ENCODE measurements at places on chromosomes 13 and 19. TPM values are rescaled to one million over a fixed set of nuclear protein-coding genes. Genes with fewer than 3 reads are reported as not detected.

DNA sequence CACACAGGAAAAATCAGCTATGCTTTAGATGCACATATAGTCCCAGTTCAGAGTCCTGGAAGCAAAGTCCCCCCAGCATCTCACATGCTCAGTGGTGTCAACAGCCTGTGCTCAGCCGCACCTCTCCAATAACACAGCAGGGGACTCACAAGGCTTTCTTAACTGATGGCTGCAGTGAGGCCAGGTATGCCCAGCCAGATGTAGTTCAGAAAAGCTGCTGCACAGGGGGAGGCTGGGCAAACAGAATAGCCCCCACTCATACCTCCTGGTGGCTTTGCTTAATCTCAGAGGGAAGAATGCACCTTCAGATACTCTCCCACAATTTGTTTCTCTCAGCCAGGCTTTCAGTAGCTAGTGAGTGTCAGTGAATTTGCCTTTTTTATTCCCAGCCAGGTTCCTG, 33.4 kb downstream of the FAM124A start:
- DNase-seq, result no peak

DNA sequence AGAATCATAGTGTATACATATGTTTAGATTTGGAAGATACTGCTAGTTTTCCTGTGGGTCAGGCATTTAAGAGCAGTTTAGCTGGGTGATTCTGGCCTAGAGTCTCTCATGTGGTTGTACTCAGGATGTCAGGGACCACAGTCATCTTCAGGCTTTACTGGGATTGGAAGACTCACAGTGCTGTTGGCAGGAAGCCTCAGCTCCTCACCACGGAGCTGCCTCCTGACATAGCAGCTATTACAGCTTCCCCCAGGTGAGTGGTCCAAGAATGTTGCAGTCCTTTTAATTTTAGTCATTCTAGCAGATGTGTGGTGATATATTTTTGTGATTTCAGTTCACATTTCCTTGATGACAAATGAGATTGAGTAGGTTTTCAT, 16.9 kb upstream of the GPR18 start:
- no peak for DNase-seq

GRCh38 chr19:42542791-42543190, 14.5 kb upstream of the CEACAM1 start:
- no peak for DNase-seq

DNA sequence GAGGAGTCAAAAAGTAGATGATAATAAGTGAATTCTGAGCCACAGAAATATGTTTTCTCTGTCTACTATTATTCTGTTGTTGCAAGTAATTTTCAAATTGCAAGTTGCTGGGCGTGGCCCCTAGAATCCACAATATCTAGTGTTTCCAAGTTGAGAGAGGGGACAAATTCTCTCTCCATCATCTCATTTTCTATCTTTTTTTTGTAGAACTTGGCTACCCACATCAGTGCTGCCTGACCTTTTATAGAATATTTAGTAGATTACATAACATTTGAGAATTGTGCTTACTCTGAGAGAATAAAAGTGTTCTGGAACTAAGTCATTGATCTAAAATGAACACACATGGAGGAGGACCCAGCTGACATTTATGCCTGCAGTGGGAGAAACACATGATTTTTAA, 110.9 kb upstream of the CSNK1A1L start:
- DNase-seq, result no peak

DNA sequence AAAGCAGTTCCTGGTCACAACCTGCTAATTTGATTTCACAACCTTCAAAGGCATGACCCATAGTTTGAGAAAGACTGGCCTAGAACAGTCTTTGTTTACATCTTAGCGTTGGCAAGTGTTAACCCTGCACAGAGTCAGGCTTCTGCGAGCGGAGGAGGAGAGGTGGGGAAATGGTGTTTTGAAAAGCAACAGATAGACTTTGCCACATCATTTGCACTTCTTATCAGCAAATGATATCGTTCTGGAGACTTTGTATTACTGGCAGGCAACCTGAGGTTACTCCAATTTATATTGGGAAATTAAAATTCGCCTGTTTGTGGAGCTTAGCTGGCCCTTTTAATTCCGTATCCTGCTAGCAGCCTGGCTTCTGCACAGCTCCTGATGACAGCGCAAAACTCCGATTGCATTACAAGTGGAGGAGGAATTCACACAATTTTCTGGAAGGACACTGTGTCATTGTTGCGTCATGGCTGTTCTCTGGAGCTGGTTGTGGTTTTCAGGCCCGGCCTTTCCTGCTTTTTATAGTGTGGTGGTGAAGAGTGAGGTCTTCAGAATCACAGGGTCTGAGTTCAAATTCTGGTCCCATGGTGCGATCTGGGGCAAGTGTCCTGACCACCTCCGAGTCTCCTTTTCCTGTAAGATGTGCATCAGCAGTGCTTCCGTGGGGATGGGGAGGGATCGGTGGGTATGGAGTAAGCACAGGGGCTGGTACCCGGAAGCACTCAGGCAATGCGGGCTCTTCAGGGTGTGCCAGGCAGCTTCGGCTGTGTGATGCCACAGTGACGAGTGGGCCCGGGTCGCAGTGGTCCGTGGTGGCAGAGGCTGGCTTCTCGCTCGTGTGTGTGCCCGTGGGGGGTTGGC, 49.1 kb upstream of the EHD2 start:
- no peak for DNase-seq

DNA sequence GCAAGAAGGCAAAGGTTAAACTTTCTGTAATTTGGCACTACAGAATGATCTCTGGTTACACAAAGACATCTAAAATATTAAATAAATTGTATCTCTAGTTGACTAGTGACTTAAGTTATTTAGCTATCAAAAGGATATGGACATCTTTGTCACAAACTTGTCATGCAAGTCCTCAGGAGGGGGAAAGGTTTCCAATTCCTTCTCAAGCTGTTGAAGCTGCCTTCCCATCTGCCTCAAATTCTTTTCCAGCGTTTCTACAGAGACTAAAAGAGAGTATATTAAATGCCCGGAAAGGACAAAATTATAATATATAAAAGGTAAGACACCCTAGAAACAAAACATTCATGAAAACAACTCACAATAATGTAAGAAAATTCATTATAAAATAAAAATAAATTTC, 324.5 kb downstream of the DIAPH3 start:
- no peak for DNase-seq

GRCh38 chr13:63605962-63606361, 2190.3 kb upstream of the PCDH20 start:
- DNase-seq, result no peak

- DNase-seq, result no peak
Observed at GRCh38 chr13:25811506-25811905, 240.3 kb downstream of the SHISA2 start.

DNA sequence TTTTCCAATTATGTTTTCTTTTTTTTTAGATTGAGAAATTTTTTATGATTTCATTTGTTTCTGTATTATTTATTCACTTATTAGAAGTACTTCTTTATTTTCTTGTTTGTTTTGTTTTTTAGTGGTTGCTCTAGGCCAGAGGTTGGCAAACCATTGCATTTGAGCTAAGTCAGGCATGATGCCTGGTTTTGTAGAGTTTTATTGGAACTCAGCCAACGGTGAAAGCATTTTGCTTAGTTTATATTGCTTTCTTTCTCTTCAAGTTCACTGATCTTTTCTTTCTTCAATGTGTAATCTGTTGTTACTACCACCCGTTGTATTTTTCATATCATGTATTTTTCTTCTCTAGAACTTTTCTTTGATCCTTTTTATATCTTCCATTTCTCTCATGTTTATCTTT, 19.7 kb downstream of the ZNF567 start:
- no peak for DNase-seq

DNA sequence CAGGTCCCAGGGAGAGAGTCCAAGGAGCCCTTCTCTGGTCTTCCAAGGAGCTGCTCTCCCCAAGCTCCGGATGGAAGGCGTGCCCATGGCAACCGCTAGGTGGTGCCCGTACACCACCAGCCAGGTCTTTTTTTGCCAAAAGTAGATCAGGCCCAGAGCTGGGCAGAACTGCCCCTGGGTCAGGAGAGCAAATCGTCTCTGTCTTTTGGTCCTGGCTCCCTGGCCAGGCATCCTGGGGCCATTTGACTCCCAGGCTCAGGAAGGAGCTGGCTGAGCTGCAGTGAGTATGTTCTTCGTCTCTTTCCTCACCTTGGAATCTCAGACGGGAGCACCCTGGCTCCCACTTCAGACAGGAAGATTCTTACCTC, 24.6 kb upstream of the BCL3 start:
- DNase-seq, result peak; percentile 84

DNA sequence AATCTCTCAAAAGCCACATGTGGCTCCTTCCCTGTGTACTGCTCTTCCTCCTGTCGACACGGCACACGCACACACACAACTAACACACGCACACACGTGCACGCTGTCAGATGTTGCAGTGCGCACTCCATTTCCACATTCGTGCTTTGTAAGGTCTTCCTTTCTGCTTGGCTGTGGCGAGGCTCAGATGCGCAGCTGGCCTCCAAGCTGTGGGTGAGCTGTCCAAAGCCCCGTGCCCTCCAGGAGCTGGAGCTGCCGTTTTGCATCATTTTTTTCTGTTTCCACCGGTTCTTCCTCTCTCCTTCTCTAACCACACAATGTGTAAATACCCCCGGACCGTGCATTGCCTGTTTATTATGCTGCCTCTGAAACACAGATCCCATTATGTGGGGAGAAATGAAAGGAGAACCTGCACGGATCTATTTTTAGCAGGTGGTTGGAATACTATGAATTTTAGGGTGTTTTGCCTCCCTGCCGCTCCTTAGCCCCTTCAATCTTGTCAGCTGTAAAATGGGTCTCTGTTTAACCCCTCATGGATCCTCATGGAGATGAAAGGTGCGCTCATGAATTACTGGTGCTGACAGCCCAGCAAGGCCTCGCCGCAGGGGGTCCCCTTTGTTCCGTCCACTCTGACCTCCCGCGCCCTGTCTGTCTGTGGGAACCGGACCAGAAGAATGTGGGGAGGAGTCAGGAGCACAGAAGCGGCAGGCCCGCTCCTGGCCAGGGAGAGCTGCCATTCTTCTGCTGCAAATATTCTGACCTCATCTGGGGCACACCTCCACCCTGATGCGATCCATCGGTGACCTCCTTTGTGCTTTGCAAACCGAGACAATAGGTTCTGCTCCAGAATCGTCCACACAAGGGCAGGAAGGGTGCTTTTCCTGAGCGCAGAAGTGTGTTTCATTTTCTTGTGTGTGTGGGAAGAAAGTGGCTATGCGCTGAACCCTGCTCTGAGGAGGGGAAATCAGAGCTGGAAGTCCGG, 137.7 kb downstream of the SOX1 start:
- DNase-seq, result peak; percentile 38

DNA sequence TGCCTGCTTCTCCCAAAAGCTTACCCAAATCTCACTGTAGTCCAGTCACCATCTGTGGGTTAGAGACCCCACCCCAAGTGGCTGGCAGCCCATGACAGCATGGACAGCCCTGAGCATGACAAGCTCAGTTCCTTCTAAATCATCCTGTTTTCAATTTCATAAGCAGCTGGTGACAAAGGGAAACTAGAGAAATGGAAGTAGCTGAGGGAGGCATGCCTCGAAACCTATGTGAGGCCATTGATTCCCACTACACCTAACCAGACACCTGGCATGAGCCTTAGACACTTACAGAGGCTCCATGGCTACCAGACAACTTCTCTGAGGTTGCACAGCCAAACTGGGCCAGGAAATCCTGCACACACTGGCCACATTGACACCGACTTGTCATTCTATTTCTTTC, 56.2 kb downstream of the ABCC4 start:
- no peak for DNase-seq

- no peak for DNase-seq
Observed at GRCh38 chr19:46391296-46392251, 21.8 kb downstream of the CCDC8 start.

DNA sequence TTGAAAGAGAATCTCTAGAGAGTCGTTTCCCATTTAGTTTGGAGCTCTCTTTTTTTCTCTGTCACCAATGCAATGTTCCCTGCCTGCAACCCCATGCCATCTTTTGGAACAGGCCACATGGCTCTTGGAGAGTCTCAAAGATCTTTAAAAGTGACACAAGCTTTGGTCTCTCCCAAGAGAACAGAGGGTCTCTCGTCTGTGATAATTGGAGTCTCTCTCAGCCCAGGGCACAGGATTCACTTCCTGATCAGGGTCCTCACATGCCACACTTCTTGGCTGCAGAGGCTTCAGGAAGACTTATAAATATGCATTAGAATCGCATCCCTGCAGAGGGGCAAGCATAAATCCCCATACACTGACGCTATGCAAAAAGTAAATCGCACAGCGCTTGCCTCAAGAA, 240.5 kb downstream of the IRS2 start:
- no peak for DNase-seq

- DNase-seq, result no peak
Observed at GRCh38 chr19:30710721-30711120, 338.5 kb downstream of the ZNF536 start.

GRCh38 chr13:106491463-106491862, 44.0 kb downstream of the EFNB2 start:
- DNase-seq, result no peak

DNA sequence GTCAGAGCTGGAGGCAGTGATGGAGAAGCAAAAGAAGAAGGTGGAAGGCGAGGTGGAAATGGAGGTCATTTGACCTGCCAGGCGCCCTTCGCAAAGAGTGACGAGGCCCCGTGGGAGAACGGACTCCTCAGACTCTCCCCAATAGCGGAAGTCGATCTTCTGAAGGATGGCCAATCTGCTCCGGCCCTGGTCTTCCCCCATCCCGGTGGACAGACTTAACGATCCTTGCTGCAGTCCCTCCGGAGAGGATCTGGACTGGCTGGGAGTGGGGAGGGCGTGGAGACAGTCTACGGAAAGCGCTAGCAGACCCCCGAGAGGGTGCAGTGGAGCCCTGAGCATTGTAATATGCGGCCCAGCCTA, 11.9 kb downstream of the EPS8L1 start:
- DNase-seq, result no peak

- no peak for DNase-seq
Observed at GRCh38 chr19:39112338-39112890, 13.2 kb upstream of the PAK4 start.

- DNase-seq, result no peak
Observed at GRCh38 chr13:35927567-35928021, 203.6 kb downstream of the DCLK1 start.

DNA sequence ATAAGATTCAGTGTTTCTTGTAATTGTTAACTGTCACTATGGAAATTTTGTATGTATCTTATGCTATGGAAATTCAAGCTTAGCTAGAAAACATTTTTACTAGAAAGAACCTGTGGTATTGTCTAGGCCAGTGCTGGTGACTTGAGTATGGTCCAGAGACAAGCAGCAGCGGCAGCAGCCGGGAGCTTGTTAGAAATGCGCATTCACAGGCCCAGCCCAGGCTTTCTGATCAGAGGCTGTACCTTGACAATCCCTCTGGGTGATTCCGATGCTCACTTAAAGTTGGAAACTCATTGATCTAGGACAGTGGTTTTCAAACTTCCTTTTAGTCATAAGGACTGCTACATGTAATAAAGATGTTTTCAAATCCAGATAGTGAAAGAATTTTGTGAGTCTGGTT, 287.4 kb downstream of the SHISA2 start:
- no peak for DNase-seq

PNMA8A gene
- total RNA-seq, result 9.8 TPM

DIRAS1 gene
- total RNA-seq, result 201 TPM

UPK1A gene
- not detected for total RNA-seq

PRR36 gene
- total RNA-seq, result not detected

RNF113B gene
- not detected for total RNA-seq

ZIM2 gene
- total RNA-seq, result 0.15 TPM

STRN4 gene
- 51.4 TPM for total RNA-seq

RAB3A gene
- 30.0 TPM for total RNA-seq

CKM gene
- 5,715 TPM for total RNA-seq

ZNF709 gene
- 1.9 TPM for total RNA-seq

PRSS57 gene
- total RNA-seq, result not detected

ZIC2 gene
- total RNA-seq, result not detected

VAV1 gene
- total RNA-seq, result 1.5 TPM

PROSER3 gene
- 7.1 TPM for total RNA-seq

TEX30 gene
- 7.5 TPM for total RNA-seq

CLEC17A gene
- total RNA-seq, result not detected

NCAN gene
- total RNA-seq, result not detected

SPIB gene
- not detected for total RNA-seq

CCDC122 gene
- total RNA-seq, result 7.4 TPM

NLRP5 gene
- not detected for total RNA-seq

Data from heart right ventricle (tissue), 16 donors.